ENCODE measurements at places on chromosomes 3 and 15. TPM values are rescaled to one million over a fixed set of nuclear protein-coding genes. Genes with fewer than 3 reads are reported as not detected.

PSMA4 gene
- total RNA-seq: 221 TPM

DNA sequence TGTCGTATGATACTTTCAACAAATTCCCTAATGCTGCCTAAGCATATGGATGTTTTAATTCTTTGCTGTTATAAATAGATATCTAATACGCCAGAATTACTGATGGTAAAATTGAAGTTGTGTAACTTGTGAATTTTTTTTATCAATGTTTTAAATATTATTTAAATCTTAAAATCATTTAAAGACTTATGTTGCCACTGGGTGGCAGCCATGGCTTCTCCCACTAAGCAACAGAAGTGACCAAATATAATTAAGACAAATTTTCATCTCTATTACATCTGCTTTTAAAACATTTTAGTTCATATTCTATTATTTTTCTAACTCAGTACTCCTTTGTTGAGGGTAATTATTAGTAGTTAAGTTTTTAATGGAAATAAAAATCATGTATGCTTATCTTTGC lies 8.1 kb upstream of the IL20RB start:
- H3K4me3 ChIP-seq: no peak overlapping the region
- peaks cover 14% of the 10 kb centered on the region for H3K36me3 ChIP-seq
- H3K4me1 ChIP-seq: peaks cover 11% of the 10 kb centered on the region
- no peaks in the 10 kb centered on the region for H3K27me3 ChIP-seq
- no peak overlapping the region for H3K27ac ChIP-seq

FURIN gene
- total RNA-seq: 64.1 TPM

GRCh38 chr15:50046159-50046558 lies 72.9 kb downstream of the ATP8B4 start:
- no peaks in the 10 kb centered on the region for H3K27me3 ChIP-seq
- no peak overlapping the region for H3K4me3 ChIP-seq
- no peak overlapping the region for H3K27ac ChIP-seq
- H3K4me1 ChIP-seq: no peaks in the 10 kb centered on the region
- no peak for DNase-seq

- peaks cover 25% of the 10 kb centered on the region for H3K4me1 ChIP-seq
- H3K4me3 ChIP-seq: no peak overlapping the region
- H3K27ac ChIP-seq: no peak overlapping the region
Measured at GRCh38 chr3:72724070-72724469, 124.2 kb downstream of the SHQ1 start.

DNA sequence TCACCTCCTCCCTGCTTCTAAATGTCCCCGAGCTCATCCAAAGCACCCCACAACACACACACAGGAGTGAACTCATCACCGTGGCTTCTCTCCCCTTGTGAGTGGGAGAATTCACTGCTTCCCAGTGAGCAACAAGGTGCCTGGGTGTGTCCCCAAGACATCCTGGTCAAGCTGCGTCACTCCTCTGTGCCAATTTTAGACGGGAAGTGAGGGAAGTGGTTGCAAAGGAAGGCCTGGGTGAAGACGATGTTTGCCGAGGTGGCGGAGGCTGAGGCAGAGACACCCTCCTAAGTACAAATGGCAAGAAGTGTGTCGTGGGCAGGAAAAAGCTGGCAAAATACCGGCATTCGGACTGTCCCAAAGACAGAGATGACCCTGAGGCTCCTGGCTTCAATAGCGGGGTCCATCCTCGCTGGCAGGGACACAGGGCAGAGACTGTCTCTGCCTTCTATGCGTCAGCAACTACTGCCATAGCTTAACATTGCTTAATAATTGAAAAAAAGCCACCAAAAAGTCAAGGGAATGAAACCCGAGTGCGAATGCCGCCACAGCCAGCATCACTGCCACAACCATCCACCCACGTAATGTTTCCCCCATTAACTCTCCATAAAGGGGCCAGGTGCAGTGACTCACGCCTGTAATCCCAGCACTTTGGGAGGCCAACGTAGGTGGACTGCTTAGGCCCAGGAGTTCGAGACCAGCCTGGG lies 72.8 kb downstream of the VGLL4 start:
- no peak for DNase-seq
